ENCODE measurements at places on chromosomes 1 and 21.

- DNase-seq, result no peak
These were observed 20.4 kb downstream of the SSX2IP start for GRCh38 chr1:84669831-84670230.

GRCh38 chr1:34361781-34362357, 185.2 kb downstream of the C1orf94 start:
- no peak for DNase-seq

DNA sequence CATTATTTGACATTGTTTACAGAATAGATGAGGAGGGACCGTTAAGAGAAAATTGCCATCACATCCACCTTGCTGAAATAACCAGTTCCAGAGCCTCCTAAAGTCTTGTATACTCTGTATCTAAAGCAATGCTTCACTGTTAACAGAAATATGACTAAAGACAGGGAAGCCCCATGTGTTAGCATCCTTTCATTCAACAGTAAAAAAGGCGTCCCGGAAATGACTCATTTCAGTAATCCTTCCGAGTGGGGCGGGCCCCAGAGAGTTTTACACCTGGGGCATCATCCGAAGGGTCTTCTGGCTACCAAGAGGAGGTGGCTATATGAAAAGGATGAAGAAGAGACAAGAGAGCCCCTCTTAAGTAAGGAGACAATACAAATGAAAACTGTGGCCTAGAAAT, 227.2 kb downstream of the SLC45A1 start:
- DNase-seq, result no peak

- DNase-seq, result no peak
These were observed 8.8 kb upstream of the SETDB1 start for GRCh38 chr1:150917387-150917786.

- DNase-seq, result no peak
These were observed 34.0 kb downstream of the SEC16B start for GRCh38 chr1:177935638-177936415.

GRCh38 chr1:38454749-38455441, 404.7 kb downstream of the RRAGC start:
- no peak for DNase-seq

- DNase-seq, result no peak
These were observed 59.6 kb upstream of the CYYR1 start for GRCh38 chr21:26632691-26633090.

- DNase-seq, result peak; percentile 44
These were observed 3.8 kb upstream of the PLEKHA6 start for GRCh38 chr1:204363335-204364114.

DNA sequence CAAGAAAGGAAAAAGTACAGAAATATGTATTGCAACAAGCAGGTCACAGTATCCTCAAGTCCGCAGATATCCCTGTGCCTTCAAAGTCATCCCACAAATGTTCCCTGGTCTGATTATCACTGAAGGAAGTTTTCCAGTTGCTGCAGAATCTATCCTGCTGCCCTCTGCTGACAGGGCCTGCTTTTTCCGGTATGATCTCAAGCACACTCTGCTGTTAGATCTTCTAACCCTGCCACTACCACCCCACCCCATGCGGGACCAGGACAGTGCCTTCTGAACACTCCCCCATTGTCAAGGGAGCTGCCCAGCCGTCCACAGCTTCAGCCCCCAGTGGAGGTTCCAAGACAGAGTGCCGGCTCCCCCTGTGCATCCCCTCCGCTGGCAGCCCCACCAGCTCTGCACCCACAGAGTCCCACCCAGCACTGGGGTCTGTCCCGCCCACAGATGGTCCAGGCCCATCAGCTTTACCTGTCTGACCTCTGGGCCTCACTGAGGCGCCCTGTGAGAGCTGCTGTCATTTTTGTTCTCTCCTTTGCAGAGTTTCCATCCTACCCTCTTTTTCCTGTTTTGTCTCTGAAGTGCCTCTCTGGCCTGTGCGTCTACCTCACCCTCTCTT, 27.9 kb downstream of the FAM163A start:
- DNase-seq, result no peak

- DNase-seq, result no peak
These were observed 389.1 kb downstream of the HLX start for GRCh38 chr1:221268295-221268694.

- no peak for DNase-seq
These were observed 14.7 kb downstream of the INTS3 start for GRCh38 chr1:153742411-153743142.

GRCh38 chr1:48627486-48627885, 149.2 kb downstream of the BEND5 start:
- no peak for DNase-seq

GRCh38 chr21:34834852-34835501, 166.2 kb downstream of the CLIC6 start:
- DNase-seq, result no peak

DNA sequence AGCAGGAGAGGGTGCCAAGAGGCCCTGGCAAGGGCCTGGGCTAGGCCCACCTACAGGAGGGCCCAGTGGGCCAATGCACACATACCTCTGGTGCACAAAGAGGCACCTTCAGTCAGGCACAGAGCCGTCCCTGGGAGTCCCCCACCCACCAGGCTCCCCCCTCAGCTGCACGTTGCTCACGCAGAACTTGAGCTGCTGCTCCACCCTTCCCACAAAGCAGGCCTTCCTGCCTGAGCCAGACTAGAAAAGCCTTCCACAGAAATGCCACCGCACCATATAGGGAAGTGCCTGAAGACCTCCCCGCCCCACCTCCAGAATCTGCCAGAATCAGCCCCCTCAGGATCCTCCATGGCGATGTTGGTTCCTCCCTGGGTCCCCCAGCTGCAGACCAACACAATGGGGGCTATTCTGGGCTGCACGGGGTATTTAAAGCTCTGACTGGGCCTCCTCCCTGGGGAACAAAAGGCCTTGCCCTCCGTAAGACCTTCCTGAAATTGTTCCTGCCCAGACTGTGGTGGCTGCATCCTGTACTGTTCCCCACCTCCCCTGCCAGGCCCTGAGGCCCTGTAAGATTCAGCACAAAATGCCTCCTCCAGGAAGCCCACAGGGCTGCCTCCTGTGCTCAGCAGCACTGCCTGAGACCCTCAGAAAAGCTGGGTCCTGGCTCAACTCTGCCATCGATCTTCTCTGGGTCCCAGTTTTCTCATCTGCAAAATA, 27.2 kb downstream of the HSPG2 start:
- DNase-seq, result no peak

- no peak for DNase-seq
These were observed 35.6 kb downstream of the NGF start for GRCh38 chr1:115302390-115302961.

DNA sequence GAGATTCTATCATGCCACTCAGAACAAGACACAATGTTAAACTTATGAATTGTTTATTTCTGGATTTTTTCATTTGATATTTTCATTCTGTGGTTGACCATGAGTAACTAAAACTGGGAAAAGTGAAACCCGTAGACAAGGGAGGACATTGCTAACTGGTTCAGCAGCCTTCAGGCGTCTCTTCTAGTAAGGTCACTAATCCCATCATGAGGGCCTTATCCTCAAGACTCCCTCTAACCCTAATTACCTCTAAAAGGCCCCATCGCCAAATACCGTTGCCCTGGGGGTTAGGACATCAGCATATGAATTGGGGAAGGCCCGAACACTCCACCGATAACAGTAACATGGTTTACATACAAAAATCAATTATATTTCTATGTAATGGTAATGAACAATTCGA, 247.6 kb downstream of the TM2D1 start:
- DNase-seq, result no peak

DNA sequence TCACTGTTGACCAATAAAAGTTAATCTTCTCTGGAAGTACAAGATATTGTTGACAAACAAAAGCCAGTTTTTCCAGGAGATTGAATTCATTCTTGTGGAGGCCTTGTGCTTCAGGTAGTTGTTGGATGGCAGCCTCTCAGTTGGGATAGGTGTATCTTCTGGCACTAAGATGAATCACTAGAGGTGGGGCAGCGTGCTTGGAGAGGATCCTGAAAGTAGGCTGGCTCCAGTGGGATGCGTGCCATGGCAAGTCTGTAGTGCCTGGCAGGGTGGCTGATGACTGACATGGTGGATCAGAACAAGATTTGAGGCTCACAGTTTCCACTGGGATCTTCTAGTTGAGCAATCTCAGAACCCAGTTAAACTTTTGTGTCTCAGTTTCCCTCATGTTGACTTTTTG, 2.4 kb downstream of the VPS13D start:
- DNase-seq, result no peak

DNA sequence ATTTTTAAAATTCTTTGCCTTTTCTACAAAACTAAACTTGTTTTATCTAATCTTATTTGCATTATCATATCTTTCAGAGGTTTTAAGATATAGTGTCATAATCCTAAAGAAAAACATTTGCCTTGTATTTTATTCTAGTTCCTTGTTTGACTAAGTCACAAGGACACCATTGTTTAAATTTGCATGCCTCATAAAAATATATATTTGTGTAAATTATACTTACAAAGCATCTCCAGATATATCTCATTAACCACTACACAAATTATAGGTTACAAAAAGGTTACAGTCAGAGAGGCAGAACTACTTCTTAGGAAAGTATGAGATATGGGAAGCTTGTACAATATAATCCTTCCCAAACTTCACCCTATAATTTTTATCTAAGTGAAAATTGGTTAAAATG, 4.2 kb upstream of the RGS13 start:
- no peak for DNase-seq

GRCh38 chr1:150765296-150765976, at the start of gene CTSS:
CTSS (minus strand) TSS chr1:150765778; CDS start chr1:150764763, 1,015 bp downstream.
- DNase-seq, result no peak
